Kidney (tissue), 22 donors: ENCODE measurements at places on chromosomes 4 and X. TPM values are rescaled to one million over a fixed set of nuclear protein-coding genes. Genes with fewer than 3 reads are reported as not detected.

The DMRTC1B gene
- 2.0 TPM for total RNA-seq

The TBX22 gene
- total RNA-seq, result not detected

The KCNIP4 gene
- 43.9 TPM for total RNA-seq

The PCDH10 gene
- total RNA-seq, result 5.5 TPM

The BTK gene
- total RNA-seq, result 13.9 TPM

The TEX13C gene
- total RNA-seq, result not detected

The CENPE gene
- total RNA-seq, result 2.5 TPM

The ZNF330 gene
- total RNA-seq, result 29.5 TPM

The GPC3 gene
- total RNA-seq, result 43.0 TPM

The NAA11 gene
- total RNA-seq, result not detected

The ADH1B gene
- 223 TPM for total RNA-seq

DNA sequence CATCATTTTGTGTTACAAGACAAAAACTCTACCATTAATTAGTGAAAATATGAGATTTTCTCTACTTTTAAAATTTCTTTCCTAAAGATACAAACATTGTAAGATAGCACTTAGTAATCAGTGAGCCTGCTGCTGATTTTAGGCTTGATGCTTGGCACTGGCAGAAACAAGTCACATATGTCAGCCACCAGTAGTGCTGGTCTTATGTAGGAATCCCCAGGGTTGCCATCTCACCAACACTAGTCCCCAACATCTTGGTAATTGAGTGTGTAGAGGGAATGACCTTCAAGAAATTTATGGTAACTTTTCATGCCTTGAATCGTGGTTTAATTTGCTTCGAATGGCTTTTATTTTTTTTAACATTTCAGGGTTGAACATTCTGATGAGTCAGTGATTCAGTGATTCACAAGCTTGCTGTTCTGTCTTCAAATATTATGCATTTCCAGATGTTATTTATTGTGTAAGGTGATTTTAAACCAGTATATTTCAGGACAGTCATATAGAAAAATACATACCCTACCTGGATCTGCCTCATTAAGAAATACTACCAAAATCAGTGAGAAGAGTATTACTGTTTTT is 11.9 kb downstream of the EXOC1 start:
- no peak for DNase-seq

DNA sequence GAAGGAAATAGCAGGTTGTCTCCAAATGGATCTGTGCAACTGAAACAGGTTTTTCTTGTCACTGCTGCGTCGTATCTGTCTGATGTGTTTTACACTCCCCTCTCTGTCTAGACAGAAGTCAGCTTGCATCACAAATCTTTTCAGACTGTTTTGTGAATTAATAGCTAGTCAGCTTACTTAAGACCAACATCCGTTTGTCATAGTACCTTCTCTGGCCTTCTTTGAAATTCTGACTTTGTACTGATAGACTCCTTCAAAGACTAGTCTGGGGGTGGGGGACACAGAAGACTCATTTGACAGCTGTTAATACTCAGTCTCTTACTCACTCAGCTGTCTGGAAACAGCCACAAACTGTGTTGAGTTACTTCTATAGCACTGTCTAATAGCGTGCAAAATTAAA is 197.8 kb downstream of the PALLD start:
- peak; percentile 24 for DNase-seq

DNA sequence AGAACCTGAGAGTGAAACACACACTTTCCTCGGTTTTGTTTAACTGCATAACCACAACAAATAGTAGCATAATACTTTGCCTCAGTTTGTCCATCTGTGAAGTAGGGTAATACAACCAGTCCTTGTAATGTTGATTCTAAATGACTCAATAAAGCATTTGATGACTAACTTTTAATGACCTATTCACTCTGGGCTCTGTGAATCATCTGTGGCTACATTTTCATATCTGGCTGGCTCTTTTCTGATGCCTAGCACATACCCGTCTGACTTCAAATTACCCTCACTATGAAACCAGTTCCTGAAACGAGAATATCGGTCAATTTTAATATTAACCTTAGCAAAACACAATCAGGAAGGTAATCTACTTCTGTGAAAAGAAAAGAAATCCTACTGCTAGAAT is 151.0 kb downstream of the SH2D1A start:
- no peak for DNase-seq

DNA sequence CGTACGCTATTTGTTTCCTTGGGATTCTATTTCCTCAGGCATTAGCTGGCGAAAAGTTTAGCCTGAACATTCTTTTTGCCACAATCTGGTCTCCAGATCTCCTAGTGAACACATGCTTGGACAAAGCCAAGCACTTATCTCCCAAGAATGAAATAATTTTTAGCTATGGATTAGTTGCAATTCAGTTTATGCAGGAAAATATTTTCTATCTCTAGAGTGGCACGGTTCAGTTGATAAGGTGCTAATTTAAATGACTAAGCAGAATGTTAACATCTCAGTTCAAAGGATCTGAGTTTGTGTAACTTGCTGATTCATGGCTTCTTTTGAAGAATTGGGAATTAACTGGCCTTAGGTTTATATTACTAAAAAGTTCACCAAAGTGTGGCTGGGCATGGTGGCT is 58.1 kb upstream of the JADE1 start:
- no peak for DNase-seq

DNA sequence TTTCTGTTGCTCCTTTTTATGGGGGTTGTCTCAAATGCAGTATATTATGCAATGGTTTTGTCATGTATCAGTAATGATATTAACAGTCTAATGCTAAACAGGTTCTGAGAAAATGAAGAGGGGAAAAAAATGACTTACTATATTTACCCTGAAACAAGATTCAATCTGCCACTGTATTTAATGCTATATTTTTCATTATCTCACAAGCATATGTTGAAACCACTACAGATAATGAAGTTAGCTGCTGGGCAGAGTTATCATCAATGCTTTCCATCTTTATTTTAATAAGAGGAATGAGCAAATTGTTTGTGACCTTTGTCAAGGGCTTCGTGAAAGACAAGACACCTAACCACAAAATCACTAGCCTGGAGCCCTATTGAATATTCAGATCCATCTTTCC is 32.6 kb upstream of the NAA11 start:
- DNase-seq, result no peak

- no peak for DNase-seq
Observed at GRCh38 chr4:188053302-188053701, 56.1 kb downstream of the TRIML2 start.

GRCh38 chrX:40573763-40574162 is 7.0 kb upstream of the ATP6AP2 start:
- DNase-seq, result peak; percentile 7

- DNase-seq, result no peak
Observed at GRCh38 chr4:25457053-25457715, 80.1 kb downstream of the ANAPC4 start.

DNA sequence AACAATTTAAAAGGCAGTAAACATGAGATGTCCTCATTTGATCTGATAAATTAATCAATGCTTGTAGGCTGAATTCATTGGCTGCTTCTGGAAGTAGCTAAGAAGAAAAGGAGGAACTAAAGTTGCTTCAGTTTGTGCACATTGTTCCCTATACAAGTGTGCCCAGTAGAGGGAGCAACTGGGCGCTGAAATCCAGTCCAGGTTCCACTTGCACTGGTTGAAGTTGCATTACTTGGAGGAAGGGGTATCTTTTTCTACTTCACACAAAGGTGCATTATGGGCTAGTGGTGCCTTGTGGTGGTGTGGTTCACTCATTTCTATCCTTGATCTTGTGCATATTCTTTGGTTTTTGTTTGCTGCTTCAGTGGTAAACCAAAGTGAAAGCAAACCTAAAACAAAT is 67.9 kb upstream of the SOX3 start:
- peak; percentile 25 for DNase-seq

DNA sequence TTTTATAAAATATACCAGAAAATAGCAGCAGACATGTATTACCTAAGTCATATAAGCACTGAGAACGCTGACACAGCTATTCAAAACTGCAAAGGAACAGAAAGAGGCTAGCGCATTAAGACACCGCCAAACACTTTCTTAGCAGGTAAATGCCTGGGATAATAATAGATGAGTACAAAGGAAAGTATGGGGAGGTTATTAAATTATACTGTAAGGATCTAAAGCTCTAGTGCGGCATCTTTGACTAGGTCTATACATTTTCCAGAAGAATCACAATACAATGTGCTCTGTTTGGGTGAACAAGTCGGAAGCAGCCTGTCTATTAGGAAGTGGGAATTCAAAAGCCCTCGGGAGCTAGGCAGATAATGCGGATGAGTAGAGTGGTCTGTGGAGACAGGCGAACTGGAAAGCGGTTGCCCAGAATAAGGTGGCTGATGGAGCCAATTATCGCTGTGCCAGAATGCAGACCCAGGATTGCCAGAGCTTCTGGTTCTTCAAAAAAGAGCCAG is 443.6 kb upstream of the TENM3 start:
- no peak for DNase-seq

DNA sequence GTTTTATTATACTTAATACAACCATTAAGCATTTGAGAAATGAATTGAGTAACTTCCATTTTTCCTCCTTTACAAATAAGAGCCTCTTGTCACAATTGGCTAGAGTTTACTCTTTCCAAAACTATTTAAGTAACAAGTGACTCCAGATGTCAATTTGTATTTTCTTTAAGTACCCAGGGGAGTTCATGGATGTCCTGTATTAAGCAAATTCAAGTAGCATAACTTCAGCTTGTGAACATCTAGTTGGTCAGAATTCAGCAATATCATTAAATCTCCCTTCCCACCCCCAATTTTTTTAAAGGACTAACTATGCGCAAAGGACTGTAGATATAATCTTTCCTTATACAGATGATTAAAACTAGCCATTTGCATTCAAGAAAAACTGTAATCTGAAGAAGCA is 1.4 kb upstream of the ADGRL3 start:
- no peak for DNase-seq

GRCh38 chrX:47933946-47934345 is 69.8 kb downstream of the ZNF182 start:
- DNase-seq, result no peak

GRCh38 chr4:111066001-111066400 is 443.1 kb upstream of the PITX2 start:
- DNase-seq, result no peak

GRCh38 chr4:17502756-17503155 is 9.1 kb downstream of the QDPR start:
- no peak for DNase-seq

DNA sequence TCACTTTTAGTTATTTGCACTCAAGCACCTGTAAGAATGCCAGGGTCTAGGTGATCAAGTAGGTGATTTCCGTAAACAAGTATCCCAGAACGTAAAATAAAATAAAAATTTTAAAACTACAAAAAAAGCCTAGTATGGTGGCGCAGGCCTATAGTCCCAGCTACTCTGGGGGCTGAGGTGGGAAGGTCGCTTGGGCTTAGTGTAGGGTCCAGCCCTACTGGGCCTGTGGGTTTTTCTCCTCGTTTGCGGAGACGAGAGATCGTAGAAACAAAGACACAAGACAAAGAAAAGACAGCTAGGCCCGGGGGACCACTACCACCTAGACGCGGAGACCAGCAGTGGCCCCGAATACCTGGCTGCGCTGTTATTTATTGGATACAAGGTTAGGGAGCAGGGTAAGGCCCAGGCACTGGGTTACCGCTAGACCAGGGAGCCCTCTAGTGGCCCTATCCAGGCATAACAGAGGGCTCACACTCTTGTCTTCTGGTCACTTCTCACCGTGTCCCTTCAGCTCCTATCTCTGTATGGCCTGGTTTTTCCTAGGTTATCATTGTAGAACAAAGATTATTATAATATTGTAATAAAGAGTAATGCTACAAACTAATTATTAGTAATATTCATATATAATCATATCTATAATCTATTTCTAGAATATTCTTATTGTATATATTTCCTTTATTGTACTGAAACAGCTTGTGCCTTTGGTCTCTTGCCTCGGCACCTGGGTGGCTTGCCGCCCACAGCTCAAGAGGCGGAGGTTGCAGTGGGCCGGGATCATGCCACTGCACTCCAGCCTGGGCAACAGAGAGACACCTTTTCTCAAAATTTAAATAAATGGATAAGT is 38.4 kb downstream of the SAGE1 start:
- DNase-seq, result peak; percentile 49

DNA sequence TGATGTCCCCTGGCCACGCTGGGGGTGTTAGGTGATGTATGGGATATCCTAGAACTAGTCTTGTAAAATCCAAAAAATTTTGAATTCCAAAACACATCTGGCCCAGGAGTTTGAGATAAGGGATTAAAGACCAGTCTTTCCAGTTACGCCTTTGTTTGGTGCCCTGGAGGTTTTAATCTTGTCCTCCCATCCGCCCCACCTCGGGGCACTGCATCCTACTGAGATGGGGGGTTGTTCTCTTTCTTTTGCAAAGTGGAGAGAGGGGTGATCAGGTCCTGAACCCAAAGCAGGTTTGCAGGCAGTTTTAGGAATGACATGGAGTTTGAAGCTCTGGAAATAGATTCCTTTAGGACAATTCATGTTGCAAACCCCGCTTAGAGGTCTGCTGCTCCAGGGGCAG is 1.8 kb downstream of the SUV39H1 start:
- DNase-seq, result no peak

GRCh38 chrX:94831364-94831763 is 1157.4 kb downstream of the FAM133A start:
- DNase-seq, result no peak

GRCh38 chr4:152992027-152992426 is 55.9 kb downstream of the FHDC1 start:
- DNase-seq, result no peak

GRCh38 chrX:78322863-78323262 is 4.5 kb downstream of the CYSLTR1 start:
- no peak for DNase-seq

GRCh38 chrX:100328351-100328750 is 81.7 kb downstream of the PCDH19 start:
- DNase-seq, result no peak

DNA sequence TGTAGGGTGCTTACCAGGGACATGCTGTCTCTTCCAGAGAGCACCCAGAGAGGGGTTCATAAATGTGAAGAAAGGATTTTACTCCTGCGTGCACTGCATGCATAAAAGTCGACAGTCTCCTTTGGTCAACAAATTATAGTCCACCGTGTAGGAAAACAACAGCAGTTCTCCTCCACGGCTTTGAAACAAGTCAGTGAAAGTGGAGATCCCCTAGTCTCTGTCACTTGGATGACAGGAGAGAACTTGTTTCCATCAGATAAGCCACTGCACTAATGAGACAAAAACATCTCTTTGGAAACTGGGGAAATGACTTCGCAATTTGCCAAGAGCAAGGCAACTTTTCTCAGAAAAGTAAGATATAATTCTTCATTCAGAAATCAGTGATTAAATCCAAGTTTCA is 9.7 kb downstream of the UNC5C start:
- DNase-seq, result no peak

DNA sequence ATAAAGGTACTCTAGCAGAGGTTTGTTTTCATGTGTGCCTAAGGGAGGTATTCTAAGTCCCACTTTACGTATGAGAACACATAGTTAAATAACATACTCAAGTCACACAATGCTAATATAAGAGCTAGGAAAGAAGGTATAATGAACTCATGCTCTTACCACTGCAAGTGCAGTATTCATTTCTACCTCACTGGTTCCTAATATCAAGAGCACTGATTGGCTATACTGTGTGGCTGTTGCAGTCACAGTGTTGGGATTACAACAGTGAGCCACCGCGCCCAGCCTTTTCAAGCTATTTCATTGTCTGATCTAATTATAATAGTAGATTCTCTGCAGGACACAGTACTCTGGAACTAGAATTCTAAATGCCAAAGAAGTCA is 84.0 kb downstream of the PDS5A start:
- no peak for DNase-seq

- DNase-seq, result no peak
Observed at GRCh38 chr4:87354168-87355102, 31.8 kb upstream of the HSD17B13 start.

GRCh38 chrX:16807548-16807947 is 21.3 kb downstream of the TXLNG start:
- DNase-seq, result no peak
